ENCODE measurements at places on chromosomes 3 and 15.

DNA sequence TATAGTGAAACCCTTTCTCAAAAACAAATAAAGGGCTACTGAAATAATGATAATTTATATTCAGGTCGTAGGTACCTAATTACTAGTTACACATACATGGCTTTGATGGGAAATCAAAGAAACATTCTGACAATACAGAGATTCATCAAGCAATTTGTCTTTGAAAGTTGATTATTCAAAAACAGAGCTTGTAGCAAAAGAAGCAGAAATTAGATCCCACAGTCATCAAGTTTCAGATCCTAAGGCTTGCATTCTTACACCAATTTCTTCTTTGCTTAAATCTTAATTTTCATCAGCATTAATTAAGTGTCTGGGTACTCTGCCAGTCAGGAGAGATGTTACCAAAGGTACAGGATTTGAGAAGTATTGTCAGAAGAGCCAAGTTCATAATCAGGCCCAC lies 1.5 kb upstream of the HEXA start:
- no peak for DNase-seq

DNA sequence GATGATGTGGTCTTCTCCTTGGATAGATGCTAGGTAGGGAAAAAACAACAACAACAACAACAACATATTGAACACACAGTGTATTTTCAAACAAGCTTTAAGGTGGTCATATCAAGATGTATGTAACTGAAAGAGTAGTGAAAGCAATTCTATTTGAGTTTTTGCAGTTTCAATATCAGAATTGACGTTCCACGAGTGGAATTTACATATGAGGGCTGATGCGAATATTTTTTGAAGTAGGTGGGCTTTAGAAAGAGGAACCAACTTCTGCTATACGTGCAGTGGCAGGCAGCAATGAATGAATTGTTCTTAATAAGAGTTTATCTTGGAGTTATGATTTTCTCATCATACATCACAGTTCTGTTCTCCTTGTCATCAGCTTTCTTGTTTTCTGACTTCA lies 151.9 kb upstream of the CNTN3 start:
- DNase-seq, result no peak

DNA sequence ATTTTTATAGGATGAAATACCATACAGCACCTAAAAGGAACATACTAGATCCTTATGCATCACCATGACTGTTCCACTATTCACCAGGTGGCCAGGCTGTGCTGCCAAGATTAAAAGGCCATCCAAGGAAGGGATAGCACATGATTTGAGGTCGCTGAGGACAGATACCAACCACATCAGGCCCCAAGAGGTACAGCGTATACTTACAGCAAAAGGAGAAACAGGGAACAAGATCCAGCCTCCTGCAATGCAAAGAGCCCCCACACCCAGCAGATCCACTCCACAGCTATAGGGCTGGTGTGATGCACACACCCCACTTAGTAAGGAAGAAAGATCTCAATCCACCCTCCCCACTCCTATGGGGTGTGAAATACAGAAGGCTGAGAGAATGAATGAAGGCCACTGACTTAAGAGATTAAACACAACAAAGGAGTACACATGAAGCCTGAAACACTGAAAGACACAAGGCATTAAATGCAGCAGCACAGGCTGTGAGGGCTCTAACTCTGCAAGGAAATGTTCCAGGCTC lies 32.0 kb upstream of the ZNF445 start:
- DNase-seq, result no peak

DNA sequence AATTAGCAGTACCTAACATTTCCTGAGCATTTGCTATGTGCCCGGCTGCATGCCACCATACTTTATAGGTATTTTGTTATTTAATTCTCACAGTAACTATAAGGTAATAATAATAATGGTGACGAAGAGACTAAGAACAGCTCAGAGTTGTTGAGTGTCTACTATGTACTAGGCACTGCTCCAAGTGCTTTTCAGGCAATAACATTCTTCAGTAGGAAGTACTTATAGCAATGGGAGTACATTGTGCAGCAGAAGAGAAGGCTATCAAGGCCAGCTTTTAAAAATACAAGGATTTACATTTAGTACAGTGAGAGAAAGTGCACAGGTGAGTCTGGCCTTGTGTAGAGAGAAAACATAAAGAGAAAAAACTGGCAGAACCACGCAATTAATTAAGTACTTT lies 647.4 kb downstream of the FHIT start:
- no peak for DNase-seq

GRCh38 chr3:114582929-114583328 lies 289.1 kb downstream of the TIGIT start:
- DNase-seq, result no peak

- no peak for DNase-seq
Measured at GRCh38 chr15:90351479-90352106, 491 bp upstream of the ZNF774 start.

DNA sequence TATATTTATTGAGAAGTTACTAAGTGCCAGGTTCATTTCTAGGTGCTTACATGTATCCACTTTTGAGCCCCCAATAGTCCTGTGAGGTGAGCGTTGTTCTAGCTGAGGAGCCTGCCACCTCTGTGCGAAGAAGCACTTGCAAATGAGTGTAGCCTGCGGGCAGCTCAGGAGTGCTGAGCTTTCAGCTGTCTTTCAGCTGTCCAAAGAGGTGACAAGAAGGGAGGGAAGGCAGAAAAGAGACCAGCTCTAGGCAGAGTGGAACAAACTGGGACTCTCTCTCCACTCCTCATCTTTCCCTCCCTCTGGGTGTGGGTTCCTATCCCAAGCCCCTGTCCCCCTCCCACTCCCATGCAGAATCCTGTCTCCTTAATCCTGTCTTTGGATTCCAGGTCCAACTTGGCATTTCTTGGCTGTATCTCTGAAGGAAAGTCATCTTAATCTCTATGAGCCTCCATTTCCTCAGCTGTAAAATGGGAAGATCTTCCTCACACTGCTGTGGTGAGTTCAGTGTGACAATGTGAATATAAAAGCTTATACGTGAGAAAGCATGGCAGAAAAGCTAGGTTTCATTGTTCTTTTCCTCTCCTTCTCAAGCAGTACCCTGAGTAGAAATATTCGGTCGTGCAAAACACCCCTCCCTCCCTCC lies 6.7 kb upstream of the SRP14 start:
- no peak for DNase-seq

DNA sequence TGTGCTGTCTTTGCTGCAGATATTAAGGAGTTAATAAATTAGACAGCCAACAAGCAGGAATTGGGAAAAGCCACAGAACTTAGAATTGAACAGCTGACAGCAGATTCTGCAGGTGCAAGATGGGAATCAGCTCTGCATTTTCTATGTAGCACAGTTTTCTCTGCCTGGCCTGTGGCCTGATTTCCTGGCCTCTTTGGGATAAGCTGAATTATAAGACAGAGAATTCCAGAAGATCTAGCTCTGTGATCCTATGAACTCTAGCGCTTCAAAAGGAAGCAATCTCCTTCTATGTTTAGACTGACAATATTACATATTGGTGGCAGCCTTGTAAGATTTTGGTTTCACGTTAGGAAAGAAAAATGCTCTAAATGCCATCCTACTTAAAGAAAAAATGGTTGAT lies 24.0 kb upstream of the SOX2 start:
- no peak for DNase-seq

DNA sequence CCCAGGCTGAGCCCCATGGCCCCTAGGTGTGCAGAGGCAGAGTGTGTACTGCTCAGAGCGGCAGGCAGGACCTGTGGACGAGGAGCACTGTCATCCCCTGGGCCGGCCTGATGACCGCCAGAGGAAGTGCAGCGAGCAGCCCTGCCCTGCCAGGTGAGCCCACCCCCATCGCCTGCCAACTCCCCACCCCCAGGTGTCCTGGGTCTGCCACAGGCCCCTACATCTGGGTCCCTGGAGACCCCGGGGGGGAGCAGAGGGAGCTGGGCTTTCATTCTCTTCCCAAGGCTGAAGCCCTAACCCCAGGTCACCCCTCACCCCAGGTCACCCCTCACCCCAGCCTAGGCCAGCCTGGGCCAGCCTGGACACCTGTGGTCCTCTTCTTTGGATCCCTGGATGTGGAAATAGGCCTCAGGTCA lies 93.1 kb downstream of the TBC1D2B start:
- DNase-seq, result no peak

DNA sequence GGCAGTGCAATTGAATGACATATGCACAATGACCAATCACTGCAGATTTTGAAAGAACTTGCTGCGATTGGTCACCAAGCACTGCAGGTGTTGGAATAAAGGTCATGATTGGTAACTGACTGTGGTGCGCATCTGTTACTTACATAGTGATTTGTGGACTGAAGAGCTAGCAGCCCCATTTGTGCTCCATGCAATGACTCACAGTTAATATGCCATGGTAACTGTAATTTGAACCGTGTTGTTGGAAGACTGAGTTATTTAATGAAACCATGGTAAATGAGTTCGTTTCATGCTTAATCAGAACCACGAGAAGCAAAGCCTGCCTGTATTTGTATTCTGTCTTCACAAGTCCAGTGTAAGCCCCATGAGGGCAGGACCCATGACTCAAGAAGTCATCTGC lies 220.5 kb downstream of the TJP1 start:
- no peak for DNase-seq
